T-helper 1 cell (primary cell): ENCODE measurements at places on chromosomes 12 and 14.

DNA sequence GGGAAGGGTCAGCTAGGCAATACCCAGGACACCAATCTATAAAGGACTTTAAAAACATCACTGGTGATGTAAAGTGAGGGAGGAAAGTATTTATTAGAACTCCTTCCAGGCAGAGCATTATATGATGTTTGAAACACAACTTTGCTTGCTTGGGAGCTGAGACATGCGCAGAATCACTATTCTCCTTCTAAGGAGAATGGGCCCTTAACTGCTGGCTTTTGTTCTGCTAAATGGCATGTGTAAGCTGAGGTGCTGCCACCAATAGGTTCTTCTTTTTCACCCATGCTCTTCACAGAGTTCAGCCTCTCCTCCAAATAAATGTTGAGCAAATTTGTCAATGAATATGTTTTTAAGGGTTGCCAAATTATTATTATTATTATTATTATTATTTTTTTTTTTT, 3.9 kb downstream of the STAC3 start:
- DNase-seq, result no peak

- DNase-seq, result no peak
Observed at GRCh38 chr12:64459394-64459891, 7.5 kb downstream of the TBK1 start.

- no peak for DNase-seq
Observed at GRCh38 chr14:88834883-88835431, 10.5 kb downstream of the TTC8 start.

DNA sequence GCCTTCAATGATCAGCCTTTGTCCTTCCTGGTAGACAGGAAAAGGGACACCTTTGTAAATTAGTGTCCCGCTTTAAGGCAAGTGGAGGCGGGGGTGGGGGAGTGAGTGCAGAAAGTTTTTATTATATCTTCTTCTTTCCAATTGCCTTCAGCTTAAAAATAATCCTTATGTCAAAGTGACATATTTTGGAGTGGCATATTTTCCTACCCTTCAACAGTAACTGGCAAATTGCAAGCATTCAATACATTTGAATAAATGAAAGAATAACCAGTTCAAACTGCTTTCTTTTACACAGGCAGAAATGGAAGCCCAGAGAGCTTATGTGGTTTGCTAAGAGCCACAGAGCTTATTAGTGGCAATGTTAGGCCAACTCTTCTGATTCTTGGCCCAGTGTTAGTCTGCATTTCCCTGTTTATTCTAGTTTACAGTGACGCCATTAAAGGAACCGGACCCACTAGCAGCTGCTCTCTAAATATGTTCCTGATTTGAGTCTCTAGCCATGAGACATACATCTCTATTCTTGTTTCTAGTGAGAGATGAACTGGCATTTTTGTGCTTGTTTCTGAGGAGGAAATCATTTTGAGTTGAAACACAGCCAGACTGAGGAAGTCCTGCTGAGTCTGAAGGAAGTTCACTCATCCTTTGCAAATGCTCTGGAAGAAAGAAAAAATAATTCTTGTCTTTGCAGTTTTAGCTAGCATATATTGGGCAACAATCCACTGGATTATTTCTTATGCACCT, 468.7 kb downstream of the NOVA1 start:
- DNase-seq, result no peak

- no peak for DNase-seq
Observed at GRCh38 chr14:23437133-23438100, 2.0 kb upstream of the MYH7 start.
